ENCODE measurements at places on chromosomes 12 and 14. TPM values are rescaled to one million over a fixed set of nuclear protein-coding genes. Genes with fewer than 3 reads are reported as not detected.

The ADCK1 gene
- total RNA-seq, result 0.43 TPM

The SYNDIG1L gene
- not detected for total RNA-seq

The DACT1 gene
- 46.0 TPM for total RNA-seq

- no peak overlapping the region for H3K4me3 ChIP-seq
- H3K36me3 ChIP-seq, result no peaks in the 10 kb centered on the region
- H3K4me1 ChIP-seq, result no peaks in the 10 kb centered on the region
- no peaks in the 10 kb centered on the region for H3K27me3 ChIP-seq
Measured at GRCh38 chr12:29253906-29254625, 105.0 kb downstream of the FAR2 start.

DNA sequence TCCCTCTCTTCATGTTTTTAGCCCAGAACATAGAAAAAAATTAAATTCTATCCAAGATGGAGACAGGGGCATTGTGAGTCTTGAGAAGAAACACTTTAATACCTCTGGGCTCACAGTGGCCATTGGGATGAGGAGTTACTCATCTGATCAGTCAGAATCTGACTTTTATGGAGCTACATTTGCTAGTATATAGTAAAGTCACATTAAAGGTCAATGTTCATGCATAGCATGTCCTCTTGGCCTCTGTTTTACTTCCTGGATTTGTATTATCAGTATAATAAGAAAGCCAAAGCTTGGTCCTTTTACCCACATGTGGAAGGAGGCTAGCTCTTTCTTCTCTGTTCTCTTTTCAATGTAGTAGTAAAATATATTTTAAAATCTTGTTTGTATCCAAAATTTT, 93.6 kb upstream of the CNOT2 start:
- DNase-seq, result no peak
- no peak overlapping the region for H3K27ac ChIP-seq
- H3K4me3 ChIP-seq, result no peak overlapping the region
- no peaks in the 10 kb centered on the region for H3K36me3 ChIP-seq

DNA sequence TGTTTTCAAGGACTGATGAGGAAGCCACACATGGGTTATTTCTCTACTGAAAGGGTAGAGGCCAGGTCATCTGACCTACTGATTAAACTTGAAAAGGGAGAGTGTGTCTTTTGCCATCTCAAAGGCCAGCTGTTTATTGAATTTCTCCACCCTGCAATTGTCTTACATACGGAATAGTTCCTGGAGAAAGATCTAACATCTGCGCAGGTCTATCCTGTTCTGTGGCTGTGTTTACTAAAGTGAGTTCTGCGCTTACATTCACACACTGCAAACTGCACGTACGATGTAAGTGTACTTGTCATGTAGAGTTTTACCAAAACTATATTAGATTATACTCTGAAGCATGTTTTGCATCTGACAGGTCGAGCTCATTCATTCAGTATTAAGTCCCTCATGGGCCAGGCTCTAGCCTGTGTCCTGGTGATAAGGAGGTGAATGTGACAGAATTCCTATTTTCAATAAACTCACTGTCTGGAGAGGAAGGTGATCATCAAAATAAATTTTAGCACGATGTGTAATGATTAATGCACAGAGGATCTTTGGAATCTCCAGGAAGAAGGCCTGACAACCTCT, 96.6 kb downstream of the PRKCH start:
- no peaks in the 10 kb centered on the region for H3K27me3 ChIP-seq
- no peaks in the 10 kb centered on the region for H3K36me3 ChIP-seq
- H3K27ac ChIP-seq, result no peak overlapping the region
- peaks cover 6% of the 10 kb centered on the region for H3K4me1 ChIP-seq
- no peak for DNase-seq

DNA sequence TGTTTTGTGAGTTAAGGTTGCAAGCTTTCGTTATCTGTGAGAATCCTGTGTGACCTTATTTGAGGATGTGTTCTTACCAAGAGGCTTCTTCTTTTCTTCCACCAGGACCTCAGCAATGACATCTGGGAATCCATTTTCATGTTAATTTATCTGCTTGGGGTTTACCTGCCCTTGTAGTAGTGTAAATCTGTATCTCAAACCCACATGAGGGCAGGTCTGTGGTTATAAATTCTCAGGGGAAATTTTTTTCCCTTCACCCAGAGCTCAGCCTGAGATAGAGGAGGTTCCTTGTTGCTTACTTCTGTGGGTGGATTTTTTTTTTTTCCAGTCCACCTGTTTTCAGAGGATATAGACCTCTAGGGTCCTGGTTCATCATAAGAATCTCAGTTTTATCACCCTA, 70.8 kb downstream of the AKAP6 start:
- no peaks in the 10 kb centered on the region for H3K36me3 ChIP-seq
- no peak overlapping the region for H3K27ac ChIP-seq
- no peak for DNase-seq
- H3K27me3 ChIP-seq, result no peaks in the 10 kb centered on the region
- no peak overlapping the region for H3K4me3 ChIP-seq

GRCh38 chr12:11667171-11667570, 17.7 kb downstream of the ETV6 start:
- no peak for DNase-seq
- no peak overlapping the region for H3K27ac ChIP-seq
- peaks cover 47% of the 10 kb centered on the region for H3K4me1 ChIP-seq
- H3K4me3 ChIP-seq, result no peak overlapping the region

DNA sequence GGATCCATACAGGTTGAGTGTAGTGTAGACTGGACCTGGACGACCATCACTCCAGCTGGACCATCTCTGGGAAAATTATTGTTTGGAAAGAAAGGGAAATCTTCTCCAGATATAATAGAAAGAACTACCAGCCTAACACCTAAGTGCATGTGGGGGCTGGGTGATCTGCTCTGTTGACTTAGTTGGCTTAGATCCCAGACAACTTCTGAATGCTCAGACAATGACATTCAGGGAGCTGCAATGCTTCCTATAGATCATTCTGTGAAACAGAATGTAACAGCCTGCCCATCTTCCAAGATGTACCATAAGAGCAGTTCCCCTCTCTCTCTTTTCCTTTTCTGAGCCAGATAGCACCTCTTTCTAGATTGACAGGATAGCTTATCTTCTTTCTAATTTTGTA, 572.8 kb upstream of the STXBP6 start:
- H3K36me3 ChIP-seq, result no peaks in the 10 kb centered on the region
- no peaks in the 10 kb centered on the region for H3K4me1 ChIP-seq
- no peak overlapping the region for H3K4me3 ChIP-seq
- DNase-seq, result no peak
- no peaks in the 10 kb centered on the region for H3K27me3 ChIP-seq
- H3K27ac ChIP-seq, result no peak overlapping the region
